ENCODE measurements at places on chromosomes 5 and 9.

GRCh38 chr5:56814361-56814962, 887 bp upstream of the MAP3K1 start:
- DNase-seq = no peak

DNA sequence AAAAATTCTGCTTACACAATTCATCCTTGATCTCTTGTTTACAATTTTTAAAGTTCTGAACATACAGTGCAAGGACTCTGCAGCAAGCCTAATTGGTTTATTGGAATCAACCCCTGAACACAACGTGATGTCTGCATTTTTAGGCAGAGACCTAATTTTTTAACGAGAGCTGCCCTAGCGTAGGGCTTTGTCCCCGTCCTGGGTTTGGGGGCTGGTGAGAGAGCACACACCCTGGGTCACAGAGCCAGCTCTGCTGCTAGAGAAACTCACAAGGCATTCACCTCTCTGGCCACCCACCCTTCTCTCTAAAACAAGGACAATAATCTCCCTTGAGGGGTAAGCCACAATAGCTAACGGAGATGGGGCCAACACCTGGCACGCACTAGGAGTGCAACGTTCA, 28.2 kb downstream of the SH3PXD2B start:
- no peak for DNase-seq

GRCh38 chr5:126881821-126882600, 105.1 kb downstream of the LMNB1 start:
- DNase-seq = no peak

DNA sequence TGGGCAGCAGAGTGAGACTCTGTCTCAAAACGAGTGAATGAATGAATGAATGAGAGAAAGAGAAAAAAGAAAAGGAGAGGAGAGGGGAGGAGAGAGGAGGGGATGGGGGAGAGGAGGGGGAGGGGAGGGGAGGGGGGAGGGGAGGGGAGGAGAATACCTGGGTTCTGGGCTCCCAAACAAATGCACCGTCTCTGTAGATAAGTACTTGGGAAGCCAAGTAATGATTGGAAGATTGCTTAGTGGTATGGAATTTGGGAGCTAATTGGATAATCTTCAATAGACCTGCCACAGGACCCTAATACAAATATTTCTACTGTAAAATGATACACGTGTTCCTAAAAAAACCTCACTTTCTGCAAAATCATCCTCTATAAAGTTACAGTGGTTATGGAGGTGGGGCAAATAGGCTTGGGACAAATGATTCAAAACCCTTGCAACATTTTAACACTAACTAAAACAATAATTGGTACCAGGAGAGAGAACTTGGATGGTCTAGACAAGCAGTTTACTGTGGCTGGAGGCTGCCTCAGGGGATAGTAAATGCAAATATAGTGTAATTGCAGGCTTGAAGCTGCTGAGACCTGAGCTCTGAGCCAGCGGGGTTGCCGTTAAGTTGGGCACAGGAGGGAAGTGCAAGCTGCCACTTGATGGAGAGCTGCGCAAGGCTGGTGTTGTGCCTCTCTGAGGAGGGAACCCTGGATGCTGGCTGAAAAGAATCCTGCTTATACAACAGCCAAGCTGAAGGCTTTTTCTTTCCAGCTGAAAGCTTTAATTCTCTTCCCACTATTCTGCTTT, 3.5 kb downstream of the HEMGN start:
- no peak for DNase-seq

DNA sequence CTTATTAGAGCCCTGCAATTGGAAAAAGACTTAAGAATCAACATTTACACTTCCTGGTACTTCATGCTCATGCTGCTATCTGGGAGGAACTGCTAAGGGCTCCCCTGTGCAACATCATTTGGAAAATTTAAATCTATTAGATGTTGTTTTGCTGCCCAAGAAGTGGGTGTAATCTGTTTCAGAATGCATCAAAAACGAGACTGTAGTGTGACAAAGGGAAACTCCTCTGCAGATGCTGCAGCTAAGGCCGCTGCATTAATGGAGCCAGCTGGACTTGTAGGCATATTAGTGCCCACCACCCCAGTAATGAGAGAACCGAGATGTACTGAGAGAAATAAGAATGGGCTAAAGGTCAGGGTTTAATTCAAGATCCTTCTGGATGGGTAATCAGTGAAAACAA, 11.1 kb upstream of the PAIP1 start:
- no peak for DNase-seq

DNA sequence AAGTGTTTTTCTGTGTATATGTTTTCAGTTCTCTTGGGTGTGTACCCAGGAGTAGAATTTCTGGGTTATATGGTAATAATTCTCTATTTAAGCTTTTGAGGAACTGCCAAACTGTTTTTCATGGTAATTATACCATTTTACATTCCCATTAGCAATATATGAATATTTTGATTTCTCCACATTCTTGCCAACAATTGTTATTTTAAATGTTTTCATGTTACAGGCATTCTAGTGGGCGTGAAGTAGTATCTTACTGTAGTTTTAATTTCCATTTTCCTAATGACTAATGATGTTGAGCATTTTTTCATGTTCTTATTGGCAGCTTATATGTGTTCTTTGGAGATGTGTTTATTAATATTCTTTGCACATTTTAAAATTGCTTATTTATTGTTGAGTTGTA, 199.5 kb downstream of the FER start:
- no peak for DNase-seq

DNA sequence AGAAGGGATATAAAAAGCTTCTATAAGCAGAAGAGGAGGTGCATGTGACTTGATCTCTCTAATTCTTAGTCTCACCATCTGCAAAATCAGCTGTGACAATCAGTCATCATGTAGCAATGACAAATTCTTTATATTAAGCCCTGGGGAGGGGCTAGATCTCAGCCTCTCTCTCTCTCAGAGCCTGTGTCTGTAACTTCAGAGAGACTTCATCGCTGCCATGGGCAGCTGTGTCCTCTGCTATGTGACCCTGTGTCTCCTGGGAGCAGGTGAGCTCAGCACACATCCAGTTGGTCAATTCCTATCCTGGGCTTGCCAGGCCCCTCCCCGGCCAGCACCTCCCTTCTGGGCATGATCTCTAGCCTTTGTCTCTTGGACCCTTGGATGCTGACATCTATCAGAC, 109.6 kb downstream of the ANKRD18B start:
- no peak for DNase-seq

- peak; percentile 37 for DNase-seq
Observed at GRCh38 chr5:159156426-159157238, 52.7 kb downstream of the RNF145 start.

DNA sequence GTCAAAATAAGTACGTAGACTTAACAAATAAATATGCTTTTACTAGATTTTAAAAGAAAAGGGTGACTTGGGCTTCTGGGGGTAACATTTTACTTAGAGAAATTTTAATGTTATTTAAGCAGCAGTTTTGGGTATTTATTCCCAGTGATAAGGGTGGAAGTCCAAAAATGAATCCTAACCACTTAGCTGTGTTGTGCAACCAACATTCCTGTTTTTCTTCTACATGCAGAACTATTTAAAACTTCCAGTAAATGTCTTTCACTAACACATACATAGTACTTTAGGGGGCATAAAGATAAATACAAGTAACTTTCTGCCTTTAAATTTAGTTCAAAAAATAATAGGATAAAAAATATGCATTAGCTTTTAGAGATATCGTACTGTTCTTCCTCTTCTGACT, 436.7 kb downstream of the CTNND2 start:
- no peak for DNase-seq

DNA sequence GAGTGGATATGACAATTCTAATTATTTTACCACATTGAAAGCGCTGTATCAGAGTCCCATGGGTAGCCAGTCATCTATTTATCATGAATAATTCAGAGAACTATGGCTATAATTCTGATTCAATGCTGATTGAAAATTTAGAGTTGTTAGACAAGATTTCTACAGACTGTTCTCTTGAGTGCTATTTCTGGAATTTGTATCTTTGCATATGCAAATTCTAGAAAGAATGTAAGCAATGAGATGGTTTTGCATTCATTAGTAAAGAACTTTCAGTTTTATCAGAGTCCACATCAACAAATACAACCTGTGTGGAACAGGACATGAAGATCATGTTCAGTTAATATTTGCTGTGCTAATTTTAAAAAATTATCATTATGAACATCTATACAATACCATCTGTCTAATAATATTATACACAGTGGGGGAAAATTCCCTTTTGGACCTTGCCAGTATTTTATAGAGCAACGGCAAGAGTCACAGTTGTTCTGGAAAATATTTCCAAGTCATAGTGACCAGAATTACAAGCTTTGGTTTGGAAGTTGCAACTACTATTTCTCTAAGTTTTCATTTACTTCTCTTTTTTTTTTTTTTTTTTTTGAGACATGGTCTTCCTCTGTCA, 372.7 kb upstream of the PTGER4 start:
- no peak for DNase-seq

GRCh38 chr9:98432134-98432533, 176.7 kb upstream of the TBC1D2 start:
- DNase-seq = no peak

- no peak for DNase-seq
Observed at GRCh38 chr5:31755676-31756230, 116.8 kb downstream of the PDZD2 start.

GRCh38 chr5:176704817-176705216, 57.5 kb downstream of the TSPAN17 start:
- no peak for DNase-seq

GRCh38 chr5:67170767-67171166, 25.8 kb downstream of the CD180 start:
- DNase-seq = no peak

Measured in SHP77 treated with DMSO at 0.1 percent for 48 hours (cell line).